ENCODE measurements at places on chromosomes 1 and 21. TPM values are rescaled to one million over a fixed set of nuclear protein-coding genes. Genes with fewer than 3 reads are reported as not detected.
A peak's percentile ranks its signal among the peaks of the same experiment; 100 is the strongest.

GRCh38 chr1:174872615-174873058, 127.1 kb upstream of the CACYBP start:
- peak overlapping the region; percentile 31 for H3K27ac ChIP-seq
- H3K4me1 ChIP-seq, result peaks cover 20% of the 10 kb centered on the region
- H3K27me3 ChIP-seq, result no peaks in the 10 kb centered on the region

Gene TSSK3
- 0.76 TPM for total RNA-seq

DNA sequence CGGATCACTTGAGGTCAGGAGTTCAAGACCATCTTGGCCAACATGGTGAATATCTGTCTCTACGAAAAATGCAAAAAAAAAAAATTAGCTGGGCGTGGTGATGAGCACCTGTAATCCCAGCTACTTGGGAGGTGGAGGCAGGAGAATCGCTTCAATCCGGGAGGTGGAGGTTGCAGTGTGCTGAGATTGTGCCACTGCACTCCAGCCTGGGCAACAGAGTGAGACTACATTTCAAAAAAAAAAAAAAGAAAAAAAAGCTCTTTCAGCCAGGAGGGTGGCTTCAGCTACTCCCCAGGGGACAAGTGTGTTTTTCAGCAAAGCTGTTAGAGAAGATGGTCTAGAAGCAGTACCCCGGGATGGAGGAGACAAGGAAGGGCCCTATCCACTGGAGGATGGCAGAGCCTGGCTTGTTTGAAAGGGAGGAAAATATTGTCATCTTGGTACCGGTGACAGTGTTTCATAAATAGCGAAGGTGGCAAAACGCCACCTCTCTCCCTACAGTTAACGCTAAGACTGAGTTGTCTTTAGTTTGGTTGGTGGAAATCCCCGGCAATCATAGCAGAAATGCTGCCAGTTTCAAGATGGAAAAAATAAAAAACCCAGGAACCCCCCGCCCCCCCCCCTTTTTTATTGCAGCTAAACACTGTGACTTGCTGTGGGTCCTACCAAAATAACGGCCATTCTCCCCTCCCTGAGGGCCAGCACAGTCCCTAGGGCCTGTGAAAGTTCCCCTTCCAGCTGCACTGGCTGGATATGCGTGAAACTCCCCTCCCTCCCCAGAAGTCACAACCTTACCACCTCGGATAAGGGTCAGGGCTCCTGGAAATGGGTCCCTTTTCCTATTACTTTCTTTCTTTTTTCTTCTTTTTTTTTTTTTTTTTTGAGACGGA, 3.5 kb downstream of the PIK3CD start:
- no peaks in the 10 kb centered on the region for H3K27me3 ChIP-seq
- peak; percentile 80 for DNase-seq
- H3K27ac ChIP-seq, result peak overlapping the region; percentile 99
- H3K4me1 ChIP-seq, result peaks cover 74% of the 10 kb centered on the region
- peaks cover 31% of the 10 kb centered on the region for H3K36me3 ChIP-seq

- no peak overlapping the region for H3K4me3 ChIP-seq
- no peak for DNase-seq
- peaks cover 38% of the 10 kb centered on the region for H3K4me1 ChIP-seq
- no peak overlapping the region for H3K27ac ChIP-seq
- no peaks in the 10 kb centered on the region for H3K36me3 ChIP-seq
Observed at GRCh38 chr21:35057428-35057827, 8.3 kb upstream of the RUNX1 start.
